ENCODE measurements at places on chromosomes 11 and 22.

- no peak for DNase-seq
Observed at GRCh38 chr11:1682225-1682905, 14.6 kb upstream of the KRTAP5-6 start.

DNA sequence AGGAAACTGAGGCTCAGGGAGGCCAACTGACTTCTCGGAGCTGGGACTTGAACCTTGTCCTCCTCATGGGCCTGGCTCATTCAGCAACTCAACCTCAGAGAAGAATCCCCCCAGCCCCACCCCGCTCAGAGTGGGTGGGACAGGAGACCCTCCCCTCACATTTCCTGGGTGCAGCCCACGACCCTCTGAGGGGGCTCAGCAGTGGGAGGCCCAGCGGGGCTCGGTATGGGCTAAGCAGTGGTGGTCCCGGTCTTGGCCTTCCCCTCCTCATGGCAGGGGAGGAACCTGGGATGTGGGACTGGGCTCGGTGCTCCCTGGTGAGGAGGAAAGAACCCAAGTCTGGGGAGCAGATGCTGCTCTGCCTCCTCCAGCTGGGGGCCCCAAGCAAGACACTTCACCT, 14.2 kb upstream of the CABP7 start:
- no peak for DNase-seq

DNA sequence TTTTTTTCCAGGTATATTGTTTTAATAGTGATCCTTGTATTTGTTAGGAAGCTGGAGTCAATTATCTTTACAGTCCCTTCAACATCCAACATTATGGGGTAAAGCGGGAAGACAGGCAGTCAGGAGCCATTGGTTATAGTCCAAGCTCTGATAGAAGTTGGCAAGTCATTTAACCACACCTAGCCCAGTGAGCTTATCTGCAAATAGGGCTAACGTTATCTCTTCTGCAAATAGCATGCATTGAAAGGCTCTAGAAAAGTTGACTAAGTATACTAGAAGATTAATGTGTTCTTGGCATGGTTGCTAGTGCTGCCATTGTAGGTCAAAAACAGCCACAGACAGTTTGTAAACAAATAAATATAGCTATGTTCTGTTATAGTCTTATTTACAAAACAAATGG, 520.7 kb downstream of the OPCML start:
- DNase-seq = no peak

DNA sequence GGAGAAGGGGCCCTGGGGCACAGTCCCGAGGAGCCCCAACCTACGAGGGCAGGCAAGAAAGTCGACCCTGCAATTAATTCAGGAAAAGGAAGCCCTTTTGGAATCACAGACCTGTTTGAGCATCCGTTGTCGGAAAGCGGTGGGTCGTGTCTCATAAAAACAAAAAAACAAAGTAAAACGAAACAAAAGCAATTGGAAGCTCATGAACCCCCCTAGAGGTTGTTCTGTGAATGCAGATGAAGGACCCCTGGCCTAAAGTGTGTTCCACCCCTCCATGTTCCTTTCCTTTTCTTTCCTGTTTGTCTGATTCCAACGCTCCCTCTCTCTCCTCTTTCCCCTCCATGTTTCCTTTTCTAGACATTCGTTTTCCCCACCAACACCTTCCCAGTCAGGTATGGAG, 203.7 kb downstream of the GRIK4 start:
- no peak for DNase-seq

DNA sequence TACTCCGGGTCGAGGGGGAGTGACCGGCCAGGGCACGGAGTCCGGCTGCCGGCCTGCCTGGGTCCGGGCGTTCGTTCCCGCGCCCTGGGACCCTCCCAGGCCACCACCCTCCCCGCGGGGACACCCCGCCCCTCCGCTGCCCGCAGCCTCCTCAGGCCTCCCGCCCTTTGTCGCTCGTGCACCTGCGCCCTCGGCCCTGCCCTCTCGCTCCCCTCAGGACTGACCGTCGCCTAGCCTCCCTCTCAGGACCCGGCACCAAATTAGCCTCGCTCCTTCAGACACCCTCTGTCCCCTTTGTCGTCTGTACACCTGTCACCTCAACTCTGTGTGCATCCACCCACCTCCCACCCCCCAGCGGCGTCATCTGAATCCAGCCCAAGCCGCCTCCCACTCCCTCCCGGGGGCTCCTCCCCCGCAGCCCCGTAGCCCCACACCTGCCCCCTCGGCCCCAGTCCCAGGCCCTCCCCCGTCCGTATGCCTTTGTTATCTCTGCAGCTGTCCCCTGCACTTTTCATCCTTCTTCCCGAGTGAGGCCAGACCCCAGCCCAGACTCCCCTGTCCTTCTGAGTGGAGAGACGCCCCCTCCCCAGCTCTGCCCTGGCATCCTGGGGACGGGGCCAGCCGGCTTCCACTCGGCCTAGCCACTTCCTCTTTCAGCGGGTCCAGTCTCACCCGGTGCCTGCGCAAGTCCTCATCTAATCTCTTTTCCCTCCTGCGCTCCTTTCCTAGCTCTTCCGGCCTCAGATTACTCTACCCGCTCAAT, 643 bp downstream of the TIGD3 start:
- peak; percentile 66 for DNase-seq

GRCh38 chr22:36781656-36782627, 6.0 kb upstream of the IFT27 start:
- peak; percentile 91 for DNase-seq

DNA sequence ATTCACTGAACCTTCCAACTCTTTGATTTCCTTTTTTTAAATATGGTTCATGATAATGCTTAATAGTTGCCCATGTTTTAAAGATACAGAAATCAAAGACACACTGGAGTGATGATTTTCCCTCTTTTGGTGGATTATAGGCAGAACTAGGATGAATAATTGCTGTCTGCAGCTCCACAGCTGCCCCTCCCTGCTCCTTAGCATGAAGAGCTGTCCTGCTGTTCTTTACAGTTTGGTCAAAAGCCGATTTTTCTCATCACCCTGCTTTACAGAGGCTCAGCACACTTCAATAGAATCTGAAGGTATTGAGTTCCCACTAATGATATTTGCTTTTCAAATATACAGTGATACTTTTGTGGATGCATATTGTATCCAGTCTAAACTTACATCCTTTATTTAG, 202.6 kb downstream of the AASDHPPT start:
- no peak for DNase-seq

GRCh38 chr11:20163783-20164481, 3.7 kb upstream of the DBX1 start:
- no peak for DNase-seq

DNA sequence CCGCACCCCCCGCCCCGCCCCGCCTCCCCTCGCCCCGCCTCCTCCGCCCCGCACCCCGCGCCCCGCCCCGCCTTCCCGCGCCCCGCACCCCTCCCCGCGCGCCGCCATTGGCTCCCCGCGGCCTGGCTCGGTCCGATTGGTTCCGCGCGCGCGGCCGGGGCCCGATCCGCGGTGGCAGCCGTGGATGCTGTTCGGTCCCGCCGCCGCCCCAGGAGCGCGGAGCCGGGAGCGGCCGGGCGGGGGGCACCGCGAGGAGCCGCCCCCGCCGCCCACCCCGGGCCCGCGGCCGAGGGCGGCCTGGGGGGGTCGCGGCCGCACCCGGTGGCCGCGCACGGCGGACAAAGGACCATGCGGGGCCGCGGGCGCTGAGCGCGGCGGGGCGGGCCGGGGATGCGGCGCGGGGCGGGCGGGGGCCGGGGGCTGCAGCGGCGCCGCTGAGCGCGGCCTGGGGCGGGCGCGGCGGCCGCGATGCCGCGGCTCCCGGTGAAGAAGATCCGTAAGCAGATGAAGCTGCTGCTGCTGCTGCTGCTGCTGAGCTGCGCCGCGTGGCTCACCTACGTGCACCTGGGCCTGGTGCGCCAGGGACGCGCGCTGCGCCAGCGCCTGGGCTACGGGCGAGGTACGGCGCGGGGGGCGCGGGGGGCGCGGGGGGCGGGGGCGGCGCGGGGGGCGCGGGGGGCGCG, at the start of gene B4GALNT4:
Gene B4GALNT4 (plus strand): TSS at position 164 of the 683 bp plus-strand sequence. CDS start 305 bp downstream, at position 469.
- DNase-seq = no peak

DNA sequence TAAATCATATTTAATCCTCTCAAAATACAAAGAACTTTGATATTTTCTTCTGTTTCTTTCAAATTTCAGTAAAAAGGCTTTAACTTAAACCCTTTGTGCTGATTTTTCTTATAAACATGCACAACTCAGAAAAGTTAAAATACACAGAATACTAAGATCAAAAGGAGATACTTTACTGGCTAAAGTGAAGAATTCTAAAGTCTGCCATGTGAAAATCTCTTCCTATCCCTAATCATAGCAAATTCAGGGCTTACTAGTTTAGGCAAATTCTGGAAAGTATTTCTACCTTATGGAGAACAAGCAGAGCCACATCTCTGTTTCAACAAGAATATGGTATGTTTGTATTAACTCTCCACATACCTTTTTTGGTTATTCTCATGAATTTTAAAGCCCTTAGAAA, 96.6 kb downstream of the PGR start:
- no peak for DNase-seq

DNA sequence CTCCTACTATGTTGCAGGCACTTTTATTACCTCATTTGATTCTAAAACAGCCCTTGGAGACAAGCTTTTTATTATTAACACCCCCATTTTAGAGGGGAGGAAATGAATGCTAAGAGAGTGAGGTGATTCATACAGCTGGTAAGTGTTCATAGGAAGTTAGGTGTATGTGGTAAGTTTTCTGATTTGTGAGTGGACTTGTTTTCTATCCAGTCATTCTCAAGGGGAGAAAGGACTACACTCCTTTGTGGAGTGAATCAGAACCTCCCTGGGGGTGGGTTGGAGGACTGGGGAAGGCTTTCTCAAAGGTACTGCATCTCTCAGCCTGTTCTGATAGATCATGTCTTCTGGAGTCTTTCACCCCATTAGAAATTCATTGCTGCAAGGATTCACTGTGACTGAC, 23.5 kb downstream of the PKNOX2 start:
- no peak for DNase-seq

GRCh38 chr11:36363361-36364268, 67.5 kb downstream of the PRR5L start:
- no peak for DNase-seq

- DNase-seq = no peak
Observed at GRCh38 chr11:86068138-86068871, 579 bp downstream of the PICALM start.

GRCh38 chr11:119479685-119480275, 56.8 kb upstream of the THY1 start:
- no peak for DNase-seq

GRCh38 chr22:30301995-30302809, 12.9 kb upstream of the CASTOR1 start:
- no peak for DNase-seq

DNA sequence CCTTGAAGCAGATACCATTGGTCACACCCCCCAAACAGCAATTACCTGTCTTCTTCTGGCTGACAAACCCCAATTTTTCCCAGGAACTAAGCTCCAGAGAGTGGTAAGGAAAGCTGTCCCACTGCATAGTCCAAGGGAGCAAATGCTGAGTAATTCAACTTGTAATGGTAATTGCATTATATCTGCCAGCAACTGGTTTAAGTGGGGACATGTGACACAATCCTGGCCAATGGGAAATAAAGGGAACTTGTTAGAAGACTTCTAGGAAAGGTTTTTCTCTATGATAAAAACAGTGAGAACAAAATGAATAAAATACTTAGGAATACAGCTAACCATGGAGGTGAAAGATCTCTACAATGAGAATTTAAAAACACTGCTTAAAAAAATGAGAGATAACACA, 9.5 kb upstream of the ISX start:
- DNase-seq = no peak

- no peak for DNase-seq
Observed at GRCh38 chr11:122808478-122808869, 29.8 kb upstream of the CRTAM start.

DNA sequence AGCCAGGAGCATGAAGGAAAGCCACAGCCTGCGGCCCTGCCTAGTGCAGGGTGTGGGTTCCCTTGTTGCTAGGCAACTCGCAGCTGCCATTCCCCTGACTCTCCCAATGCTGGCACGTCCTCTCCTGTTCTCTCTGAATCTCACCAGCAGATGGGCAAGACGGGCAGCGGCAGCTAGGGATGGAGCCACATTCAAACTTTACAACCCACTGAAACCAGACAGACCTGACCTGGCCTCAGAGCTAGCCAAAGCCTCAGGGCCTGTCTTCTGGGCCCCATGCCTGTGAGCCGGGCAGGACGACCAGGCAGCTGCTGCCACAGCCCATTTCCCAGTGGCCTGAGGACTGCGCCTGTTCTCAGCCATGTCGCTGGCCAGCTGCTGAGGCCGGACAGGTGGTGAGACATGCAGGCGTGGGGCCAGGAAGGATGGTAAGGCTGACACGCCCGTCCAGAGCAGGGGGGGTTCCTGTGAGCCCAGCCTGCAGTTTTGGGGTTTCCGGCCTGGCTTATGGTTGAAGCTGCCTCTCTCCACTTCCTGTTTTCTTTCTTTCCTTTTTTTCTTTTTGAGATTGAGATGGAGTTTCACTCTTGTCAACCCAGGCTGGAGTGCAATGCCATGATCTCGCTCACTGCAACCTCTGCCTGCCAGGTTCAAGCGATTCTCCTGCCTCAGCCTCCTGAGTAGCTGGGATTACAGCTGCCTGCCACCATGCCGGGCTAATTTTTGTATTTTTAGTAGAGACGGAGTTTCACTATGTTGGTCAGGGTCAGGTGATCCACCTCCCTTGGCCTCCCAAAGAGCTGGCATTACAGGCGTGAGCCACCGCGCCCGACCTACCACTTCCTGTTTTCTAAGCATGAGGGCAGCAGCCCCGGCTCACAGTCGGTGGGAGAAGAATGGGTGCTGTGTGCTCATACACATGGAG, 4.1 kb downstream of the SUN2 start:
- peak; percentile 53 for DNase-seq

- no peak for DNase-seq
Observed at GRCh38 chr22:31853736-31854495, 90.4 kb upstream of the YWHAH start.

GRCh38 chr22:45959719-45960476, 17.1 kb downstream of the WNT7B start:
- DNase-seq = no peak

DNA sequence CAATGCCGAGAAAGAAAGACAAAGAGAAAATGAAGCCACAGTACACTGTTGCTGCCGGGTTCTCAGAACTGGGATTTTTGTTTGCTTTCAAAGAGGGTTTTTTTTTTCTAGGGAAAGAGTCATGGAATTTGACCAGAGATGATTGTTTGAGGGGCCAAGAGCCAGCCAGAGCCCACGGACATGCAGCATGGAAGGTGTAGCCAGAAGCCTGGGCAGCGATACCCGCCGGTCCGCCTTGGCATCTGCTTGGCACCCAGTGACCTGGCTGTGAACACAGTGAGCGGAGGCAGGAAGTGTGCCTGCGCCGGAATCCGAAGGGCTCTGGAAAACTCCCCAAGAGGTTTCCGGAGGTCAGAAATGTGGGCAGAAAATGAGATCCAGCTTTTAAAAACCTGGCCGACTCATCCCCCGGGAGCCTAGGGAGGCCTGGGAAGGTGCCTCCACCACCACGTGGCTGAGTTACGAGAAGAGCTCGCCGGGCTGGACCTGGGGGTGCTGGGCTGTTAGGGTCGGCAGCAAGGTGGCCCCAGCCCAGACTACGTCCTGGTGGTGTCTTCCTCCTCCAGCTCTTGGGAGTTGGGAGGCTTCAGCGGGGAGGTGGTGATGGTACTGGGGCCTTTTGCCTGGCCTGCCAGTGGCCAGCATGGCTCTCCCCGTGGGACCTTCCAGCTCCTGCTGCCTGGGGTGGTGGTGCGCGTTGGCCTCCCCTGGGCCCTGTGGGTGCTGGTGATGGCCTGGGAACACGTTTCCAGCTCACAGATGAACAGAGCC, 61.6 kb upstream of the PPARA start:
- no peak for DNase-seq
